GDM1 (cell line): ENCODE measurements at places on chromosomes 6 and 20.

GRCh38 chr6:119313937-119314884 lies 35.4 kb downstream of the MAN1A1 start:
- no peak for DNase-seq

GRCh38 chr6:126134491-126134890 lies 148.2 kb downstream of the TRMT11 start:
- DNase-seq: no peak

GRCh38 chr20:15866916-15867730 lies 706.1 kb downstream of the KIF16B start:
- no peak for DNase-seq

DNA sequence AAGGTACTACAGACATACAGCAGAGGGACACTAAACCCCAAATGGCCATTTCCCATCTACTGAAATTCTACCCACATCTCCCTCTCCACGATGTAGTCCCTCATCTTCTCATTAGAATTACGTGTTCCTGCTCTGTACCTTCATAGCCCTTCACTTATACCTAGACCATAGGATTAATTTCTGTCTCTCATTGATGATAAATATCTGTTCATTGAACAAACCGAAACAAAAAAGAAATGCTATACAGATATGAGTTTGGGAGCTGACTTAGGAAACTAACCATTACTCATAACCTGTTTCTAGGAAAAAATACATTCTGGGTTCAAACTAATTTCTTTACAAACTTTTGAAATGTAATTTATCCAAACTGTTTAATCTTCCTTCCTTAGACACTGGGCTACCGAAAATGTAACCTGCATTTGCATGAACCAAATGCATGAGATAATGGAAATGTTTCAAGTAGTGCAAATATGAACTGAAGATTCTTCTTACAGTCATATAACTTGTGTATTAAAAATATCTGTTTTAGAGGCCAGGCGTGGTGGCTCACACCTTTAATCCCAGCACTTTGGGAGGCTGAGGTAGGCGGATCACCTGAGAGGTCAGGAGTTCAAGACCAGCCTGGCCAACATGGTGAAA lies 85.3 kb downstream of the GJA10 start:
- DNase-seq: no peak

DNA sequence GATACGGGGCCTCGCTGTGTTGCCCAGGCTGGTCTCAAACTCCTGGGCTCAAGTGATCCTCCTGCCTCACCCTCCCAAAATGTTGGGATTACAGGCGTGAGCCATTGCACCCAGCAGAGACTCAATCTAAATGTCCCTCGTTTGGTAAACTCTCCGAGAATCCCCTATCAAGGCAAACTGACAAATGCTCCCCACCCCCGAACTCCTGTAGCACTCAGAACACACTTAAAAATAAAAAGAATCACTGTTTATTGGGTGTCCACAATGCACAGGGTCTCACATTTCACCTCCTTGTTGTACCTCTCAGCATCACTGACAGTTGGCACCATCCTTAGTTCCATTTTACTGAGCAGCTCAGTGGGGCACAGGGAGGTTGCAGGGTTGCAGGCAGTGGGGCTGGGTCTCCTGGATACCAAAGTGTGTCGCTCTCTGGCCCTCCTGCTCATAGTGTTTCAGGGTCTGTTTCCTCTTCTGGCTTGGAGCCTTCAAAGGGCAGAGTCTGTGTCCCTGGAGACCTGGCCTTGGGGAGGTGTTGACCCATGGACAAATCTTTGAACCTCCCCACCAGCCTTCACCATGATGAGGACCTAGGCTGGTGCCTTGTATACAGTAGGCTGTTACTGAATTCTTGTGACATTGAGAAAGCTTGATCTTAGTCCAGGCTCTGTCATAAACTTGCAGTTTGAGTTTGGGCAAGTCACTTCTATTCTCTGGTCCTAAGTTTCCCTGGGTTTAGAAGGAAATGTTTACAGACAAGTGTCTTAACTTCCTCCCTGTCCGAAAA lies 8.5 kb upstream of the SRC start:
- DNase-seq: no peak

GRCh38 chr6:114108119-114109002 lies 137.4 kb upstream of the HDAC2 start:
- peak; percentile 16 for DNase-seq

GRCh38 chr20:48606841-48607543 lies 220.8 kb downstream of the PREX1 start:
- DNase-seq: no peak

DNA sequence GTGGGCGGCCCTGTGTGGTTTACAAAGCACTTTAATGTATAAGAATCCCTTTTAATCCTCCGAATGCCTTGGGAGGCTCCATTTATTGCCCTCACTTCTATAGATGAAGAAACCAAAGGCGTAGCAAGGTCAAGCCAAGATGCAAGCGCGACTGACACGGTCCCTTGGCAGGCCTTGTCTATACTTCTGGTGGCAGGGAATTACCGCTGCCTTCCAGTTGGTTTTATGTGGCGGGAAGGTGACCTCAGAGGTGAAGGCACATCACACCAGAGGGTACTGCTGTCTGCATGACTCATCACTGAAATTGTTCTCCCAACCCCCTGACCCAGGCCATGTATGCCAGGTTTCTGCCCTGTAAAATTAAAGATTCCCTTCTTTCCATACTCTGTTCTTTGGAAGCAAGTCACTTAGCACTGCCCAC lies 36.1 kb upstream of the NAA20 start:
- no peak for DNase-seq

DNA sequence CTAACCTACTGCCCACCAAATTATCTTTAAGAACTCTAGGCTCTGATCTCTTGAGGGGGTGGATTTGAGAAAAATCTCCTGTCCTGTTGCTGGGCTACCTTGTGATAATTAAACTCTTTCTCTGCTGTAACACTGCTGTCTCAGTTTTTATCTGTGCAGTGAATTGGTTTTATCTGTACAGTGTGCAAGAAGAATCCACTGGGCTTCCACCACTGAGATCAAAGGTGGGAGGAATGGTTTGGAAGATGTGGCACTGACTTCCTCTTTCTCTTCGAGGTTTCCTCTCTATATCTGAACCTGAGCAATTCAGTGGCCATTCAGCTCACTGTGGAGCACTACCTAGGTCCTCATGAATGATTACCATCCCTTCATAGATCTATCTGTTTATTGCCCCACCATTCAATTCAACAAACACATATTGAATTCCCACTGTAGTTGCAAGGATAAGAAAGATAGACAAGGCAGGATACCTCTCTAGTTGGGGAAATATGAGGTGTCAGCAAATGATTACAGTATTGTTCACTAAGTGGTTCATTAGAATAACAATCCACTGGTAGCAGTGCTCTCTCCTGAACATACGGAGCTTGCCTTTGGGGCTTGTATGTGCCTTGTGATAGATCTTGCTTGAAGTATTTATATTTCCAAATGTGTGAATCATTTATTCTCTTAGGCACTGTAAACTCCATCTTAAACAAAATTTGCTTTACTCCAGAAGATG lies 172.1 kb upstream of the ARG1 start:
- no peak for DNase-seq

DNA sequence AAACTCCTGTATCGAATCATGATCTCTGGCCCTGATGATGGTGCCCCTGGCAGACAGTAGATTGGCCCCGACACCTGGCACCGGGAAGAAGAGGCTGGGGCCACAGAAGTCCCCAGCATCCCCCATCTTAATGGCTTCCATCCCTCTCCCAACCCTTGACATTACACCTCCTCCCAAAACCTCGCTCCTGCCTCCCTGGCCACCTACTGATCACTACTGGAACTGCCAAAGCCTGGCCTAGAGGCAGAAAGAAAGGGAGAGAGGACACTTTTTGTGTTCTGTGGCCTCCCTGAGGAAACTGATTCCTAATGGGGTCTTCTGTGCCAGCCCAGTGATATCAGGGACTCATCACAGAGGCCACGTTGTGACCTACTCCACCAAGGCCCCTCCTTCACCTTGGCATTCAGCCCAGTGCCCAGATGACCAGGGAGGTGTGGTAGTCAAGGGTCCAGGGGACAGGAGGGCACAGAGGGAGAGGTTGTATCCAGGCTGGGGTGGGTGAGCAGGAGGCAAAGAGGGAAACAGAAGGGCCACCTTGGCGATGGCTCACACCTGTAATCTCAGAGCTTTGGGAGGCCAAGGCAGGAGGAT lies 6.1 kb downstream of the C20orf173 start:
- DNase-seq: no peak

DNA sequence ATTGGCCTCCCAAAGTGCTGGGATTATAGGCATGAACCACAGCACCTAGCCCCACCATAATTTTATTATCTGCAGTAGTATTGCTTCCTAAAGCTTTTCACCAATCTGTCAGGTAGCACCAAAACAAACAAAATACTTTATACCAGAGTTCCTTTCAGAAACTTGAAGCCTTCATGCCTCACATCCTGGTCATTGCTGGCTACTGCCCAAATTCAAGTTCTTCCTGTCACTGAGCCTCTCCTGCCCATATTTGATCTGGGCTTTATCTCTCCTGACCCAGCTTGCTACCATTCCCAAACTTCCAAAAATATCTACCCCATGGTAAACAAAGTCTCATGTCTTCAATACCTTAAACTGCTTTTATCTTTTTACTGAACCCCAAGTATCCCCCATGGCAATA lies 34.9 kb upstream of the DST start:
- DNase-seq: no peak

DNA sequence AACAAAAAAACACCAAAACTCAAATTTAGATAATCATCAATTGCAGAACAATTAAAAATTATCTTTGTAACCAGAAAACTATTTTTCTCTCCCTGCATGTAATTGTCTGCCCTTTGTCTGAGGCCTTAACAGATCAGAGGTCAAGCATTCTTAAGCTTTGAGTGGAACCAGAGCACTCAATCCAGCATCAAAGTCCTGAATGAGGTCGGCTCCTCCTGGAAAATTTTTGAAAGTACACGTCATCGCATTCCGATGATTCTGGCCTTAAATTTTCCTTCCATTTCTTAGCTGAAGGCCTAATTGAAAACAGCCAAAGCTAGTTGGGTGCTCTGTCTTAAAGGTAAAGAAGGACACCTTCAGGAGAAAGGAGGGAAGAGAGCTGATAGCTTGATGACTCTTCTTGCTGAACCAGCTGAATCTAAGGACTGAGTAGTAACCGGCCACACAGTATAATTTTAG lies 510.2 kb upstream of the SULF2 start:
- no peak for DNase-seq

DNA sequence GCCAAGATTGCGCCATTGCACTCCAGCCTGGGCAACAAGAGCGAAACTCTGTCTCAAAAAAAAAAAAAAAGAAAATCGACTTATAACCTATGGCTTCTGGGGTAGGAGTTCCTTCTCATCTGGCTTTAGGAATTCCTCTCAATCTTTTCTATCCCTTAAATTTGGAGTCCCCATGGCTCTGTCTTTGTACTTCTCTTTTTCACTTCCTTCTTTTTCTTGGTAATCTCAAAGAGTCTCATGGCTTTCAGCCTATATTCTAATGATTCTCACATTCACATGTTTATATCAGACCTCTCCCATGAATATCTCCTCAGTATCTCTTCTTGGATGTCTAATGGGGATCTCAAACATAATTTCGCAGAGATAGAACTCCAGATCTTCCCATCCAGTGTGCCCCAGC lies 42.8 kb upstream of the RALGAPA2 start:
- DNase-seq: no peak

DNA sequence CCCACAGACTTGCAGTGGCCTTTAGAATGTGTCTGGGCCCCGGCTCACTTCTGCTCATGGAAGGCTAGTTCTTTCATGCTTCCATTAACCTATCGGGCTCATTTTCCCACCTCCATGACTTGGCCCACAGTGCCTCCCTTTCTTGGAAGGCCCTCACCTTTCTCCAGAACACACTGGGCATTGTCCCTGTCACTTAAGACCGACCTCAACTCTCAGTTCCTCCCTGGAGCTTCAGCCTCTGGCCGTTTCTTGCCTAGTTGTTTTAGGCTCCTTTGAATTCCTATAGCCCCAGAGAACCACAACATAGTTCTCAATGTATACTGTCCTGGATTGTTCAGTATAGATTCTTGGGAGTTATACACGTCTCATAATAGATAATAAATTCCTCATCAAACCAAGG lies 19.3 kb upstream of the TNFAIP3 start:
- DNase-seq: no peak

DNA sequence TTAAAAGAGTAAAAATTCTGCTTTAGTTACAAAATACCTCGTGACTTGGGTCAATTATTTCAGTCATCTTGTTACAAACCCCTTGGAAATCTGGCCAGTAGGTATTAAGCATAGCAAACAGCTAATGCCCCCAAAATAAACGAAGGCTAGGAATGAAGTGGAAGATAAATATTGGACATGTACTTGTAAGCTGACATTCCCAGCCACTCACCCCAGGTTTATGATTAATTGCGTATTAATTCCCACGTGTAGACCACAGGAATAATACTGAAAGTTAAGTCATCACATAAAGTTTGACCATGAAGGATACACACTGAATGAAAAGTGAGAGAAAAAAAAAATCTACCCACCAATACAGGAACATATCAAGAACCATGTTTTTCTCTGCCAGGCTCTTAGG lies 936.5 kb upstream of the ADGRB3 start:
- no peak for DNase-seq

GRCh38 chr20:8790442-8791074 lies 278.3 kb upstream of the PLCB4 start:
- no peak for DNase-seq

DNA sequence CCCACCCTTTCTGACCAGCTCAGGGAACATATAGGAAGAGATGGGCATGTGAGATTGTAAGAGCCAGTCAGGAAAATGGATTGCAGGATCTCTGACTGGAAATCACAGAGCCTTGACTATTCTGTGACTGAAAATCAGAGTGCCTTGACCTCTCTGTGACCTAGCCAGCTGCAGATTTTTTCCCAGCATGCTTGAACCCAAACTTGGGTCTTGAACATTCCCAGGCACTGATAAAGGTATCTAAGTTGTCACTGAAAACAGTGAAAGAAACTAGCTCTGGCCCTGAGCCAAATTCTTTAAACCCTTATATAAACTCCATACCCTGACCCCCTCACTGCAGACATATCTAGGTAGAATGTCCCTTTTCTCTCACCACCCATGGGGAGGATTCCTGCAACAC lies 2.3 kb upstream of the ZNF165 start:
- DNase-seq: no peak

DNA sequence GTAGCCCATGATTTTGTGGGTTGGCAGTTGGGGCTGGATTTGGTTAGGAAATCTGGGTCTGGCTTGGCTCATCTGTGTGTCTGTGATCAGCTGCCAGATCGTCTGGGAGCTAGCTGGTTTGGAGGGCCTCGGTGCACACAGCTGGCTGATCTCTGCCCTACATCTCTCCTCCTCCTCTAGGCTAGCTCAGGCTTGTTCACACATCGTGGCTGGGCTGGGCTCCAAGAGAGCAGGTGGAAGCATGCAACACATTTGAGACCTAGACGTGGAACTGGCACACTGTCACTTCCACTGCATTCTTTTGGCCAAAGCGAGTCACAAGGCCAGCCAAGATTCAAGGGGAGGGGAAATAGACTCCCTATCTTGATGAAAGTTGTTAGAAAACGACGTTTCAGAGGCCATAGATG lies 15.9 kb downstream of the NDUFAF5 start:
- no peak for DNase-seq

GRCh38 chr6:44800171-44800783 lies 412.8 kb downstream of the CDC5L start:
- DNase-seq: no peak
